Stomach (tissue), 19 donors: ENCODE measurements at places on chromosomes 2 and 18. TPM values are rescaled to one million over a fixed set of nuclear protein-coding genes. Genes with fewer than 3 reads are reported as not detected.

GRCh38 chr2:121069434-121069969, 215.5 kb downstream of the TFCP2L1 start:
- no peak for DNase-seq

DNA sequence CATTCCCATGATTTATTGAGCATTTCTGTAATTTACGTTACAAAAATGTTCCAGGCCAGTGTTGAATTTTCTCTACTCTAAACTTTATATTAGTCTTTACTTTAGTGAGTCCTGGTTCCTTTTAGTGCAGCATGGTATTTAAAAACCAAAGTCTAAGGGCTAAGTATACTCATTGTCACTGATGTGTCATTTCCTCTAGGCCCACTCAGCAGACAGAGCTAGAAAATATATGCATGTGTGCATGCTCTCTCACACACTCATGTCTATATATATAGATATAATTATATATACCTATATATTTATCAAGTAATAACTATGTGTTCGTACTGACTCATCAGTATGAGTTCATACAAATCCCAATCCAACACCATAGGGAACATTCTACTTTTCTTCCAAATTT, 132.5 kb upstream of the SLC8A1 start:
- no peak for DNase-seq

DNA sequence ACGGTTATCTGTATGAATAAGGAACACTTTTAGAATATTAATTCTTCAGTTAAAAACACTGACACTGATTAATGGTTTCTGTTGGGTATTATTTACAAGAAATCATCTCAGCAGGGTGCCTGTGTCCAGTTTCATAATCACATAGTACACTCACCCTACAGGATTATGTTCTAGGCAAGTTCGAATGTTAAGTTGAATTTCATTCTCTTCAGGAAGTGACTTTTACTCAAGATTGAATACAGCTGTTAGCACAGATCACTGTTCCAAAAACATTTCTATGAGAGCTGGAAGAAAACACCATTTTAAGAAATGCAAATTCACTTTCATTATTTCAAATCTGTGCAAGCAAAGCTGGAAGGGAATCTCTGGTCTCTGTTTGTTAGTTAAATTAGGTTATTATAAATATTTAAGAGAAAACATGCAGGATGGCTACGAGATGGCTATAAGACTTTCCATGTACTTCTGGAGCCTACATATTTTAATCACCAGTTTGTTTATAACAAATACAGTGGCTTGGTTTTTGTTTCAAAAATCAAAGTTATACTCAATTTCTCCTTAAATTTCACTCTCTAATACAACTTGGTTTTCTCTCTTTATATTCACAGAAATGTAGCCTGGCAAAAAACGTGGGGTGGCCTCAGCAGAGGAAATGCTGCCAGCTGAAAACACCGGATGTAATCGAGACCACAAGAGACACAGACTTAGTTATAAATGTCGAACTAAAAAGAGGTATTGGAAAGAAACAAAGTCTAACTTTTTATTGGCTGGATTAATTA, 65.8 kb downstream of the RBMS1 start:
- DNase-seq: peak; percentile 73

DNA sequence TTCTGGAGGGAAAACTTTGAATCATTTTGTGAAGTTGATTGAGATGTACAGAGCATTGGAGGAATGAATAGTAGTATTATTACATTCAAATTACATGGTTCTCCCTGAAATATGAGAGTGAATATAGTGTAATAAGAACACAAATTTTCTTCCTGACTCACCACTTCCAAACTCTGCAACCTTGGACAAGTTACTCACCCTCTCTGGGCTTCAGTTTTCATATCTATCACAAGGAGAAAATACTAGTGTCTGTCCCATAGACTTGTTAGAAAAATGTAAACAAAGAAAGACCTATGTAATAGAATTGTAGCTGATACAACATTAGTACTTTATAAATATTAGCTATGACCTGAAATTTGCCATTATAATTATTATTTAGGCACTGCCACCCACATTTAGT, 150.8 kb downstream of the LRRTM1 start:
- DNase-seq: no peak

The SNORC gene
- total RNA-seq: 12.8 TPM

- DNase-seq: no peak
These were observed 261.1 kb upstream of the FN1 start for GRCh38 chr2:215697003-215697402.

DNA sequence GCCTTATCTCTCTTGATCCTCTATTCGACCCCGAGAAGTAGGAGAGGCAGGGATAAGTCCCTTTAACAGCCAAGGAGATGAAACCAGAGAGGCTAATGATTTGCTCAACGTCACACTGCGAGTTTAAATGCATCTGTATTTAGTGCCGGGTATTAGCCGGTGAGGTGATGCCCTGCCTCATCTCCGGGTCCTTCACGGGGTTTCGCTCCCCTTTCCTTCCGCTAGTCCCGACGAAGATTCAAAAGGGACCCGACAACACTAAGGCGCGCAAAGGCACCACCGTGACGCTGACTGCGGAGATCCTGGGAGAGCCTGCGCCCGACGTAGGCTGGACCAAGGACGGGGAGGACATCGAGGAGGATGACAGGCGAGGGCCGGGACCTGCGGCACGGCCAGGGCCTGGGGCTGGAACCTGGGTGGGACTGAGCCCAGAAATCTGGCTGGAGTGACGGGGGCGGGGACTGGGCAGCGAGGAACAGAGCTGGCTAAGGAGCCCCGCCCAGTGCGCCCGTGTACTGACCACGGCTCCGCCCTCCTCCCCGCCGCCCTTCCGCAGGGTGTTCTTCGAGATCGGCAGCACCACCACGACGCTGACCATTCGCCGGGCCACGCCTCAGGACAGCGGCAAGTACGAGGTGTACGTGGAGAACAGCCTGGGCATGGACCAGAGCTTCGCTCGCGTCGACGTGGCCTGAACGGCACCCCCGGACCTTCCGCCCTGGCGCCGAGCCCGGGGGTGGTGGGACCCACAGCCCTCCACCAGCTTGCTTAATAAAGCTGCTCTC, 1.0 kb upstream of the GMPPA start:
- DNase-seq: peak; percentile 92

DNA sequence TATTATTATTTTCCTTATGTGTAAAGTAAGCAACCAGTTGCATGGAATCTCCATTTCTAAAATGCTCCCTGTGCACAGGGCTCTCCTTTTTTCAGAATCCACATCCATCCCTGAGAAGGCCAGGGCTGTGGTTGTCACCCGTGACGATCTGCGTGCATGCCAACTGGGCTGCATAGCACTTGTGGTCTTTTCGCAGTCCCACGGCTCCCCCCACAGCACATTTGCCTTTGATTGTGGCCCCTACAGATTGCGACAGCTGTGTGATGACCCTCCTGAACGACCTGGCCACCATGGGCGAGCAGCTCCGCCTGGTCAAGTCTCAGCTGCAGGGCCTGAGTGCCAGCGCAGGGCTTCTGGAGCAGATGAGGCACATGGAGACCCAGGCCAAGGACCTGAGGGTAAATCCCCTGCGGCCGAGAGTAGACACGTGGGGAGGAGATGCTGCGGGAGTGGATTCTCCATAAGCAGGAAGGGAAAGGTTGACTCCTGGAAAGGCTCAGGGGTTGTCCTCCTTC, 119.8 kb upstream of the TTC39C start:
- DNase-seq: no peak

DNA sequence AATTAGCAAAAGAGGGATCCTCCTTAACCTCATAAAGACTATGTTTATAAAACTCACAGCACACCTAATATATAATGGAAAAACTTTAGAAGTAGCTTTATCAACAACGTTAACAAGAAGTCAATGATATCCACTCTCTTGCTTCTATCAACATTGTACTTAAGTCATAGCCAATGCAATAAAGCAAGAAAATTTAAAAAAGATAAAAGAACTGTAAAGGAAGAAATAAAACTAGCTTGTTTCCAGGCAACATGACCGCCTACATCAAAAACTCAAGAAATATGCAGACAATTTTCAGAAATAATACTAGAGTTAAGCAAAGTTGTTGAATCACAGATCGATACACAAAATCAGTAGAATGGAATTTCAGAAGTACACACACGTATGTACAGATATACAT, 375.5 kb upstream of the SPRED2 start:
- no peak for DNase-seq

GRCh38 chr18:49471532-49471931, 11.1 kb upstream of the DYM start:
- no peak for DNase-seq

DNA sequence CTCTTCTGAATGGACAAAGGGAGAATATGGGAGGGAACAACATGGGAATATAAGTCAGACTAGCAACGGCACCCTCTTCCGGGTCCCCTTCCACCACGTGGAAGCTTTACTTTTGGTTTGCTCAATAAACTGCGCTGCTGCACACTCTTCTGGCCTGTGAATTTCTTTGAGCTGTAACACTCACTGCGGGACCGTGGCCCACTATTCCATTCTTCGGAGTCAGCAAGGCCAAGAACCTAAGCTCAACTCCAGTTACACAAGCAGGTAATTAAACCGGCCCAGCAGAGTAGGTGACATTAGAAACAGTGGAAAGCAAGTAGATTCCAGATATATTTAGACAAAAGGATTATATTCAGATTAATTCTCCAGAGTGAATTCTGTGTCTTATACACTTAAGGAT, 697.4 kb upstream of the NXPH2 start:
- no peak for DNase-seq

The HRH4 gene
- not detected for total RNA-seq

DNA sequence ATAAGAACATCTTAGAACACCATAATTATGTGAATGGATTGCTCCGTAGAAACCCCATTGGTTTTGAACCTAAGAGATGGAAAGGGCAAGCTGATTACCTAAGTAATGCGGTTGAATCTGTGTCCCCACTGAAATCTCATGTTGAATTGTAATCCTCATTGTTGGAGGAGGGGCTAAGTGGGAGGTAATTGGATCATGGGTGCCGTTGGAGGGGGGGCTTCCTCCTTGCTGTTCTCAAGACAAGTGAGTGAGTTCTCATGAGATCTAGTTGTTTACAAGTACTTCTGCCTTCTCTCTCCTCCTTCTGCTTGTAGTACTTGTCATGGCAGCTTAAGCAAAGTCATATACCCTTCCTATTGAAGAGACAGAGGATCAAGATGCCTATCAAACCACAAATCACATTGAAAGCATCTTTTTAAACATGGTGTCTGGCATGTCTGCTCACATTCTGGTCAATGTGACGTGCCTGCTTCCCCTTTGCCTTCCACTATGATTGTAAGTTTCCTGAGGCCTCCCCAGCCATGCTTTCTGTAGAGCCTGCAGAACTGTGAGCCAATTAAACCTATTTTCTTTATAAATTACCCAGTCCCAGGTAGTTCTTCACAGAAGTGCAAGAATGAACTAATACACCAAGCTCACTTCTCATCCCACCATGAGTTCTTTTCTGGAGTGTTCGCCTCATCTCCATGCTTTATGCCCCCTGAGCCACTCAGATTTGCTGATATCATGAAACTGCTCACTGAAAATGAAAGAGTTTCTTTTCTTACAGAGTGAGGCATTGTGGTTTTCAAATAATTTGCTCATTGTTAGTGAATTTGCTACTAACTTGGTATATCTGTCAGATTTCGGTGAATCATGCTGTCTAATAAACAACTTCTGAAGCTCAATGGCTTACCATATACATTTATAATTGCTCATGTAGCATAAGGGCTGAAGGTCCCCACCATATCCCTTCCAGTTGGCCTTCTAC, 23.6 kb downstream of the KCNE4 start:
- no peak for DNase-seq

DNA sequence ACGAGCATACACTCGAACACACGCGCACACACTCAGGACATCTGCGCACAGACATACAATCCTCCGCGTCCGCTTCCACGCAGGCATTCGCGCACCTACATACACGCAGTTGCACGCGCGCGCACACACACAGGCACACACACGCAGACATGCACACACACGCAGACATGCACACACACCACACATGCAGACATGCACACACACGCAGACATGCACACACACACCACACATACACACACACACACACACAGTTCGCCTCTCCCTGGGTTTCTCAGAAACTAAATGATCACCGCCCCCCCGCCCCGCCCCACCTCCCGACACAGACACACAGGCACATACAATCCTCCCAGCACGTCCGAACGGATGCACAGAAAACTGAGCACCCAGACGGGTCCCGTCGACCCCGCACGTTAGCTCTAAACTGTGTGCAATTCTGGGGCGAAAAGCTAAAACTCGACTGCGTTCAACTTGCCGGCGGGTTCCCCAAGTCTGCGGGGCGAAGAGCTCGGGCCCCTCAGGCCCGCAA, 1.0 kb downstream of the EPHA4 start:
- DNase-seq: no peak

GRCh38 chr18:25234740-25235345, 117.1 kb downstream of the ZNF521 start:
- no peak for DNase-seq

DNA sequence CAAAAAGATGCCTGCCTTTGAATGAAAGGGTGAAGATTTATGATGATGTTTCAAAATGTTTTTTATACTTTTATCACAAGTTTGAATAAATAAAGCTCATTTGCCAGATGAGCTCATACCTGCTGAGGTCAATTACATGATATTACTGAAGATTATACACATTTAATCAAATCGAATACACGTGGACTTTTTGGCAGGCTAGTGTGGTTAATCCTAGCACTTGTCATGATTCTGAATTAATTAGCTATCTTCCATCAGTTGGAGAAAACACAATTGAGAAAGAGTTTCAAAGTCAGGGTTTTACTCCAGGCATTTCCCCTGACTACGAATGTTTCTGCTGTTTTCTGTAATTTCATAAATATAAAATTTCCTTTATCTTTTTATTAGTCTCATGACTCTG, 54.4 kb downstream of the LRPPRC start:
- DNase-seq: no peak

DNA sequence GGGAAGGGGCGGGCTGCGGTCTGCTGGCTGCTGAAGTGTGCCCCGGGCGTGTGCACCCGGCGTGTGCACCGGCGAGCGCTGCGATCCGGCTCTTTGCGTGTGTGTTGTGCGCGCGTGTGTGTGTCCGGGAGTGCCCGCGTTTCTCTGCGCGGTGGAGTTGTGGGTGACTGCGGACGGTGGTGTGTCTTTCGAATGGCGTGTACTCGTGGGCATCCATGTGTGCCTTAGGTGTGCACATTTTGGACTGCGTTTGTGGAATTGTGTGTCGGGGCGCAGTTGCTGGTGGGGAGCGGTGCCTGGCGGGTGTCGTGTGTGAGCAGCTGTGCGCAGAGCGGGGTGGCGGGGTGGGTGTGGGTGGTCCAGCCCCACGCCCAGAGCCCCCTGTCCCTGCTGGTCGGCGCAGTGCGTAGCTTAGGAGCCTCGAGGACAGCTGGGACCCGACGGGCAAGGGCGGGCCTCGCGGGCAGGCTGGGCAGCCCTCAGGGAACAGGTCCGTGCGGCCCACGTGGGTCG, 533 bp downstream of the HPCAL1 start:
- DNase-seq: no peak

- DNase-seq: no peak
These were observed 64.2 kb downstream of the WDR75 start for GRCh38 chr2:189505492-189505891.

The UPP2 gene
- not detected for total RNA-seq

The UGT1A10 gene
- total RNA-seq: not detected
